ENCODE measurements at places on chromosomes 6 and 20.

GRCh38 chr6:15457121-15457650, 205.6 kb downstream of the DTNBP1 start:
- no peak for DNase-seq

GRCh38 chr6:6569096-6569810, 19.3 kb upstream of the LY86 start:
- no peak for DNase-seq

- DNase-seq = no peak
These were observed 59.0 kb upstream of the RNF146 start for GRCh38 chr6:127207591-127208120.

DNA sequence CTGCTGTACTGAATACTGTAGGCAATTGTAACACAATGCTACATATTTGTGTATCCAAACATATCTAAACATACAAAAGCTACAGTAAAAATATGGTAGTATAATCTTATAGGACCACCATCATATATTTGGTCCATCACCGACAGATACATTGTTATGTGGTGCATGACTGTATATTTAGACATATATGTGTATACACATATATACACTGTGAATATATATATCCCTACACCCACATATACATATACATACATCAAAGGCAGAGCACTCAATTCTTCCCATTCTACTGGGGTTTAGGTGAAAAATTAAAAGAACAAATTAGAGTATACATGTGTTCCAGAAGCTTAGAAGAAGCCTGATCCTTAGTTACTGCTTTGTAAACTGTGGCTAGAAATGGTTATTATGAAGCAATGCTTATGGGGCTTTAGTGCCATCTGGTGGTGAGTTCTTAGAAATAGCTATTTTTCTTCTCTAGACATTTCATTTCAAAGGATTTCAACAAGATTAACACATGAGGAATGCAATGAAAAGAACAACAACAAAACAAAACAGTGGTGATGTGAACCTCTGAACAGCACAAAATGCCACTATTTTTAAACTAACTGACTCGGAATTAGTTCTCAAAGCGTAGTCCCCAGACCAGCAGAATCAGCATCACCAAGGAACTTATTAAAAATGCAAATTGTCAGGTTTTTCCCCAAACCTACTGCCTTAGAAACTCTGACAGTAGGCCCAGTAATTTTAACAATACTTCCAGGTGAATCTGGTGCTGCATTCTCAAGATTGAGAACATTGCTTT, 38.0 kb downstream of the PKHD1 start:
- DNase-seq = no peak

- DNase-seq = no peak
These were observed 428.4 kb upstream of the PLCB4 start for GRCh38 chr20:8640461-8640860.

DNA sequence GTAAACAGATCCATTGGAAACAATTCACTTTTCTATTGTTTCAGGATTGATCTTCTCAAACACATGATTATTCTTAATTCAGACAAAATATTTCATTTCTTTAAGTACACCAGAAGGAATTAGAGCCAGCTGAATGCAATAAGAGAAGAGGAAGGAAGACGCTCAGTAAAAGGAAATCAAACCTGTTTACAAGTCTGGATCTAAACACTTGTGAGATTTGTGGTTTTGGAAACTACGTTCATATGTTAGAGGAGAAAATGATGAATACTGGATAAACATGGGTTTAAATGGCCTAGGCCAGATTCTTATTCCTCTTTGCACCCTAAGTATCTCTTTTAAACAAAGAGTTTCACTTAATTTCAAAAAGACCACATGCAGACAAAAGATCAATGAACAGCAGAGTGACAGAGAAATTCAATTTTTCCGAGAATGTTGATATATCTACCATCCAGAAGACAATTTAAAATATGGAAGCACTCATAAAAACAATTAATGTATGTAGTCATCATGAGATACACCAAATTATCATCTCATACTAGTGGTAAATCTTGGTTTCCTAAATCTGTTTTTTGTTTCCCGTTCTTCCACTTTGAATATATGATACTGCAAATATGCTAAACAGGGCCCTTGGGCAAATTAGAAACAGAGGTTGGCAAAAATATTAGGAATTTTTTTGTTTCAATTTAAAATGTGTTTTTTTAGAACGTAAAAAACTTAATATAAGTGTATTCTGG, 703.5 kb upstream of the CITED2 start:
- DNase-seq = no peak

GRCh38 chr6:170402318-170403040, 95.9 kb downstream of the FAM120B start:
- DNase-seq = no peak

GRCh38 chr6:38713812-38714211, 1.3 kb upstream of the DNAH8 start:
- DNase-seq = peak; percentile 75

- no peak for DNase-seq
These were observed 497.3 kb downstream of the PRKN start for GRCh38 chr6:162230147-162230752.

DNA sequence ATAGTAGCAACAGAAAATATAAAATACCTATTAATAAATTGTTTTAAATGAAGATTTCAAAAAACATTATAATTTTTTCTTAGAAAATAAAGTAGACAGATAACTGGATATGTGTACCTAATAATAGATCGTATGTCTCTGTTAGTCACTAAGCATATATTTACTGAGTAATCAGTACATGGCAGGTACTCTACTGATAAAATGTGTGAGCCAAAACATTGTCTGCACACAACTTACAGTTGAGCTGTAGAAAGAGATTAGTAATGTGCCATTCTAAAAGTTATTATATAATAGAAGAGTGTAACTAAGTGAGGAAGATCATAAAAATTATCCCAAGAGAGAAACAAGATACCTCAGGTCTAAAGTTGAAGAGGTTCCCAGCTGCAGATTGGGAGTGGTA, 929.9 kb upstream of the EPHA7 start:
- no peak for DNase-seq

DNA sequence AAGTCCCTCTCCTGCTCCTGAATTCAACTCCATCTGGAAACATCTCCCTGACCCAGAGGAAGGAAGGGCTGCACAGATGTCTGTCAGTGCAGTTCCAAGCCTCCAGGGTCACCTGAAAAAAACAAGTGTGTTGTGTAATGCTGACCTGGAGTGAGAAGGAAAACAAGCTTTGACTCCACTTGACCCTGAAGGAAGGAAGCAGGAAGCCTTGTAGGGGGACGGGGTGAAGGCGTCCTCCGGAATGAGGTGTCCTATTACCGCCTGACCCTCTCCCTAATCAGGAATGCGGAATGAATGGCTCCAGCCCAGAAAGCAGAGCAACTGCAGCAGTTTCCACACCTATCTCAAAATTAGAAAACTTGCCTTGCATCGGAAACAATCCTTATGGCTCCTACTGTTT, 13.9 kb upstream of the ADGRF5 start:
- DNase-seq = no peak

DNA sequence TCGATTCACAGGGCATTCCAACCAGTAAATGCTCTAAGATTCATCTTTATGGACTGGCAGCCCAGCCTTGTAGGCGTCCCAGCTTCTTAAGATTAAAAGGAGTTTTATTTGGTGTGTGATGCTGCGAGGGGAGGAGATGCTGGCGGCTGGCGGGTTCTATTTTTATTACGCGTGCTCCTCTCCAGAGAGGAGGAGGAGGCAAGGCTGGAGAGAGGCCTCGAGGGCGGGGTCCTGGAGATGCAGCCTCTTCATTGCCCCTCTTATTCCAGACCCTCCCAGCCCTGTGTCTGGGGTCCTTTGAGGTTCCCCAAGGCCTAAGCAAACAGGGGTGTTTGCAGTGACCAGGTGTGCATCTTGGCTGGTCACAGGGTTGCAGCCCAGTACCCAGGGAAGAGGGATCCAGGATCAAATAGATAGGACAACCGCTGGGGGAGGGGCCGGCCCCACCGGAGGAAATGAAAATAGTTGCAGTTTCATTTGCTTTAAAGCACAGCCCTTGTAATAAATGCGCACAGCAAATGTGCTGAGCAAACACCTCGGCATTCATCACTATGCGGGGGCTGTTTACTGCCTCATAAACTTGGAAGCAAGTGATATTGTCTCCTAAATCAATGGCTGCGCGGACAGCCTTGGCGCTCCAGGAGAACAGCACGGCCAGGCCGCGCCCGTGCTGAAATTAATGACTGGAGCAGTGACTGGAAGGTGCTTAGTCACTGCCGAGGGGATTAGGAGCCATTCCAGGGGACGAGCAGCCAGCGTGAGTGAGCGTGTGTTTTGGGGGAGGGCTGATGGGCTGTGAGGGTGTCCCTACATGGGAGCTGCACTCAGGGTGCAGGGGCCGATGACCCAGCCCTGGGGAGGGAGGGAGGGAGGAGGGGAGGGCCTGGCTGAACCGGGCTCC, 83.0 kb downstream of the TMEM242 start:
- no peak for DNase-seq

GRCh38 chr20:52801628-52802006, 170.5 kb upstream of the TSHZ2 start:
- DNase-seq = no peak

- DNase-seq = no peak
These were observed 19.2 kb downstream of the IRF4 start for GRCh38 chr6:410555-411395.

DNA sequence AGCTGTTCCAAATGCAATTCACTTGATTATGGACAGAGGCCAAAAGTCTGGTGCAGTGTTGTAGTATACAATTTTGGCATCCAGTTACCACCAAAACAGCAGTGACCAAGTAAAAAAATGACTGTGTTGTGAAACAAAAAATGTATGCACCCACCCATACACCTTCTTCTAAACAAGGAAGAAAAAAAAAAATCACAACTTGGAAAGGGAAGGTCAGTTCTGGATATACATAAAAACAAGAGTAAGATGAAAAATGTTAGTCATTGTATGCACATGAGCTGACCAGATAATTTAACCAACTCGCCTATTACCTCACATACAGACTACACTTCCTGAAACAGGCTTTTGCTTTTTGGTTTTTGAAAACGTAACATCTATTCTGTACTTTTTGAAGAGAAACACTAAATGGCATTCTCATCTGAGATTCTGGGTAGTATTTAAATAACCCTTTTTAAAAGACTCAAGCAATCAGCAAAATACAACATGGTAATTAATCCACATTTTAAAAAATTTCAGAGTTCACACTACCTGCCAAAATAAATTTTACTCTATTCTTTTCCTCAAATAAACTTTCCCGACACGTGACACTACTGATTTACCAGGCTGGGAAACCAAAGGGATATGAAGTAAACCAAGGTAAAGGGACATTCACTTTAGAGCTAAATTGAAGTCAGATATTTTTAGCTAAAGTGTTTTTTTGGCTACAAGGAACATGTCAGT, 141.6 kb upstream of the SHLD1 start:
- DNase-seq = no peak

DNA sequence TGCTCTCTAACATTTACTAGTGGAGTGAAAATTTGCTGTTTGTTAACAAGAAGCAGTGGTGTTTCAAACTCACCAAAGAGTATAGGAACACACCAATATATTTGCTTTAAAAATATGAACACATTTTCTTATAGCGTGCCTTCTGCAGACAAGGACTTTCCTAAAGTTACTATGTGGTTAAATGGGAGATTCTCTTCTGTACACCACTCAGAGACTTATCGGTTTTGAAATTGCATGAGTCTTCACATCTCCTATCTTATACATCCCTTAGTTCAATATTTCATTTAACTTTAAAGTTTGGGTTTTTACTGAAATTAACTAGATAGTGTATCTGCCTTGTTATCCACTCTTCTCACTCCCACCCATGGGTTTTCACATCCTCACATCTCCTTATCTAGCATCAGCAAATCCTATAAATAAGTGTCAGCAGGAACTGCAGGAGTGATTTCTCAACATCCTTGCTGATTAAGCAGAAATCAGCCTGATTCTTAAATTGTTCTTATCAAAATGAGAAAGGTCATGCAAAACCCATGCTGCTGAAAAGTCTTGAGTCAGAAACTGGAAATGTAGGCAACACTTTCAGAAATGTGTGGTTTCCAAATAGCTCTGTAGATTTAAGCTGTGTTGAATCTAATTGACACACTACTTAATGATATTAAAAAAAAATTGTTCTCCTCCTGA, 1075.6 kb upstream of the GJE1 start:
- DNase-seq = no peak

DNA sequence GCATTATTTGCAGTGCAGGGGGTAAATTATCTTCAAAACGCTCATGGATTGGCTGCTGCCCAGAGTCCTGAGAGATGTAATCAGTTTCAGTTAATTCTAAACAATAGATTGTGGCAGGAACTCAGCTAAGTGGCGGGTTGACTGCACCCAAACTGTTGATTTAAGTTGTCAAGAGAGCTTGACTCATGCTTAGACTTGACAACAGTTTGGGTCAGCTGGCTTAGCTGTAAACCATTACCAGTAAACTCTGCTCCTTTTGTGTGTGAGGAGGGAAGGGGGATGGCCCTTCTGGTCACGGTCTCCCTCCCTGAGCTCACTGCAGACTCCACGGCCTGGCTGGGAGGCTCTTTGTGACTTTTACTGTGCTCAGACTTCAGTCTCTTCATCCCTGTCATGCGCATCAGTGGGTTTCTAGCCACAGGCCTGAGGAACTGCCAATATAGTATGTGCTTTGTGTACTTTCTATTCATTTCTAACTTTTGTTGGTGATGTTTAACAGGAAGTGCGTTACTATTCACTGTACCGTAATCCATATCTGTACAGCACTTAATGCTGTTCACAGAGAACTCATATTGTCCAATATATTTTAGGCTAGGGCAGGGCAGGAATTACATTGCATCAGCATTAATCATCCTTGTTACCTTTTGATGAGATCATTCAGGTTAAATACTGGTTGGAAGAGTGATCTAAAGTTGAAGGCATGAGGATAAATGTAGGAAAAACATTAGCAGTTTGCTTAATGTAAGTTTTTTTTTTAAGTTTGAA, 488.3 kb downstream of the CDKAL1 start:
- no peak for DNase-seq

GRCh38 chr20:20423117-20423516, 55.2 kb downstream of the INSM1 start:
- no peak for DNase-seq

DNA sequence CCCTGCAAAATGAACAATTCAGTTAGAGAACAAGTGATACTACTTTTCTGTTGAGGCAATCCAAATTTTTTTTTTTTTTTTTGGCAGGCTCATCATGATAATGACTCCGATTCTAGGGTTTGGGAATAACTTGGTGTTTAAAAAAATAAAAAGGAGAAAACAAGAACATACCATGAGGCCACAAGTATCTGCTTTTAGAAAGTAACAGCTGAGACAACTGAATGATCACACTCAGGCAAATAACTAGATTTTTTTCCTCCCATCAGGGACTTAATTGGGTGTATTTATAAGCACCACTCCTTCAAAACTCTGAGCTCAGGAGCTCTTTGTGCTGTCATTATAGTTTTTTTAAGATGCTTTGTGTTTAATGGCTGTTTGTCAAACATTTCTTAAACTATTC, 29.6 kb downstream of the PAK5 start:
- no peak for DNase-seq

All from stimulated activated CD4-positive, alpha-beta T cell treated with anti-CD3 and anti-CD28 coated beads, Interleukin-1b, Interleukin-23, amount 100 ng/mL, for 48 hours (primary cell).